Tibial artery (tissue), 4 donors: ENCODE measurements at places on chromosomes 4 and X.

- H3K4me1 ChIP-seq = no peaks in the 10 kb centered on the region
- no peaks in the 10 kb centered on the region for H3K36me3 ChIP-seq
- no peaks in the 10 kb centered on the region for H3K27me3 ChIP-seq
- peak; percentile 19 for DNase-seq
Observed at GRCh38 chrX:45714866-45715265, 514.2 kb upstream of the DIPK2B start.

GRCh38 chr4:1600211-1600780, 83.8 kb downstream of the FAM53A start:
- peaks cover 89% of the 10 kb centered on the region for H3K27me3 ChIP-seq
- DNase-seq = no peak
- H3K27ac ChIP-seq = no peak overlapping the region
- H3K4me1 ChIP-seq = peaks cover 8% of the 10 kb centered on the region
- no peaks in the 10 kb centered on the region for H3K36me3 ChIP-seq
- no peak overlapping the region for H3K4me3 ChIP-seq

DNA sequence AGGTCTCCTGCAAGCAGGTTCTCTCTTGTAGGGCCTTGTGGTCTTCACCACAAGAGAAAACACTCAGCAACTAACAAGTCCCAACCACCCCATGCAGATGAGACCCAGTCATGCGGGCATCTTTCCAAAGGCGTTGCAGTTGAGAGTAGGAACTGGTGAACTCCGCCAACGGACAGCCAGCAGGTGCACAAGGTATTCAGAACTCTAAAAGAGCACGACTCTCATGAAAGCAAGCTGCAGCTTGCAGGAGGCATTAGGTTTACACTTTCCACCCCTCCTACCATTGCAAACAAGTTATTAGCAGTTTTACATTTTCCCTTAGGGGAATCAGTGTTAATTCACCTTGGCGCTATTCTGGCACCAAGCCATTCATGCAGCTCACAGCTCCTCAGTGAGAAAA, 173.4 kb upstream of the KIT start:
- no peaks in the 10 kb centered on the region for H3K36me3 ChIP-seq
- H3K4me3 ChIP-seq = no peak overlapping the region
- no peaks in the 10 kb centered on the region for H3K27me3 ChIP-seq
- H3K4me1 ChIP-seq = no peaks in the 10 kb centered on the region
- no peak overlapping the region for H3K27ac ChIP-seq

DNA sequence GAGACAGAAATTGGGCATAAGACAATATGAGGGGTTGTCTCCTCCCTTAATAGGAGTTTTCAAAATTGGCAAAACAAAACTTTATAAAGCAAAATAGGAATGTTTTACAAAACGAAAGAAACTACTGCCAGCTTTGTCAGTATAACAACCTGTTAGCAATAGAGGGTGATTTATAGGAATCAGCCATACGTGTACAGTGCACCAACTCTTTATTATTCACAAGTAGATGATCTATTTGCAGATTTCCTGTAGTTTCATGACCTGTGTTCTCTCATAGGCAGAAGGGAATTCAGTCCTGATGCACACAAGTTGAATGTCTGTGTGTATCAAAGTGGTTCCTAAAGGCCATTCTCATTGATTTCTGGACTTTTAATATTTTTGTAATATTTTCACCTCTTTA, 116.3 kb downstream of the MFAP3L start:
- no peak for DNase-seq
- H3K4me1 ChIP-seq = no peaks in the 10 kb centered on the region
- no peak overlapping the region for H3K4me3 ChIP-seq
- H3K27ac ChIP-seq = no peak overlapping the region
- no peaks in the 10 kb centered on the region for H3K36me3 ChIP-seq

GRCh38 chr4:26325191-26325590, 4.4 kb downstream of the RBPJ start:
- DNase-seq = no peak
- no peak overlapping the region for H3K4me3 ChIP-seq
- H3K27me3 ChIP-seq = no peaks in the 10 kb centered on the region
- H3K36me3 ChIP-seq = no peaks in the 10 kb centered on the region

DNA sequence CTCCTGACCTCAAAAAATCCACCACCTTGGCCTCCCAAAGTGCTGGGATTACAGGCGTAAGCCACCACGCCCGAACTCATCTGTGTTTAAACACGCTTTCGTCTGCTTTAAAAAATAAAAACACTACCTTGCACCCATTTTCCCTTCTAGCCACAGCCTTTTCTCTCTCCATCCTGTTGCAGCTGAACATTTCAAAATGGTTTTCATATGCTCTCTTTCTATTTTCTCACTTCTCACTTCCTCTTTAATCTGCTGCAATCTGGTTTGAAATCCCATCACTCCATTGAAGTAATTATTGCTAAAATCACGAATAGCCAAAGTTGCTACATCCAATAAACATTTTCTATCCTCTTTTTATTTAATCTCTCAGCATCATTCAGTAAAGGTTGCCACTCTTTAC, 70.0 kb downstream of the DCHS2 start:
- H3K27me3 ChIP-seq = no peaks in the 10 kb centered on the region
- H3K27ac ChIP-seq = no peak overlapping the region
- no peak overlapping the region for H3K4me3 ChIP-seq

DNA sequence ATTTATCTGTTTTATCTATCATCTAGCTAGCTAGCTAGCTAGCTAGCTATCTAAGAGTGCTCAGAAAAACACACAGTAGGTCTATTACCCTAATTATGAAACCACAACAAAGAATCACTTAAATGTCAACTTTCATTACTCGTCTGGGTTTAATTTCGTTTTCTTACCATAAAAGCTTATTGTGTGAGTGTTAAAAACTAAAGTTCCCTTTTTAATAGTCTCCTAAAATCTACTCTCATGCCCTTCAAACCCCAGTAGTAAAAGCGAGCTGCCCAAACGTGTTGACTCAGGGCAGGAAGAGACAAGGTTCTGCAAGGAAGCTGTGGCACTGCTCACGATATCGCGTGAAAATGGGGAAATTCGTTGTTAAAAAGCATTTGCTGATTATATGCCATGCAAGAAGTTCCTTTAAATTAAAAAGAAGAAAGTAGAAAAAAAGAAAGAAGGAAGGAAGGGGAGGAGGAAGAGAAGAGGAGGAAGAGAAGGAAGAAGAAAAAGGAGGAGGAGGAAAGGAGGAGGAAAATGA, 595 bp downstream of the MBNL3 start:
- no peaks in the 10 kb centered on the region for H3K4me1 ChIP-seq
- no peaks in the 10 kb centered on the region for H3K36me3 ChIP-seq
- no peak for DNase-seq
- peak overlapping the region; percentile 69 for H3K27ac ChIP-seq
- H3K4me3 ChIP-seq = peak overlapping the region; percentile 80

GRCh38 chr4:137853424-137853823, 321.1 kb upstream of the PCDH18 start:
- no peaks in the 10 kb centered on the region for H3K27me3 ChIP-seq
- DNase-seq = no peak
- no peaks in the 10 kb centered on the region for H3K4me1 ChIP-seq
- no peak overlapping the region for H3K4me3 ChIP-seq

GRCh38 chr4:3174371-3175338, 74.3 kb upstream of the MSANTD1 start:
- no peak for DNase-seq
- no peaks in the 10 kb centered on the region for H3K27me3 ChIP-seq
- H3K27ac ChIP-seq = no peak overlapping the region
- no peak overlapping the region for H3K4me3 ChIP-seq
- peaks cover 87% of the 10 kb centered on the region for H3K36me3 ChIP-seq

GRCh38 chr4:109022961-109023360, 260.1 kb upstream of the ETNPPL start:
- DNase-seq = no peak
- H3K4me3 ChIP-seq = no peak overlapping the region
- no peaks in the 10 kb centered on the region for H3K36me3 ChIP-seq
- H3K4me1 ChIP-seq = no peaks in the 10 kb centered on the region
- H3K27me3 ChIP-seq = no peaks in the 10 kb centered on the region
- H3K27ac ChIP-seq = no peak overlapping the region
